ENCODE measurements at places on chromosomes 6 and 20.

- no peak for DNase-seq
These were observed 68.4 kb upstream of the NOX3 start for GRCh38 chr6:155523821-155524651.

DNA sequence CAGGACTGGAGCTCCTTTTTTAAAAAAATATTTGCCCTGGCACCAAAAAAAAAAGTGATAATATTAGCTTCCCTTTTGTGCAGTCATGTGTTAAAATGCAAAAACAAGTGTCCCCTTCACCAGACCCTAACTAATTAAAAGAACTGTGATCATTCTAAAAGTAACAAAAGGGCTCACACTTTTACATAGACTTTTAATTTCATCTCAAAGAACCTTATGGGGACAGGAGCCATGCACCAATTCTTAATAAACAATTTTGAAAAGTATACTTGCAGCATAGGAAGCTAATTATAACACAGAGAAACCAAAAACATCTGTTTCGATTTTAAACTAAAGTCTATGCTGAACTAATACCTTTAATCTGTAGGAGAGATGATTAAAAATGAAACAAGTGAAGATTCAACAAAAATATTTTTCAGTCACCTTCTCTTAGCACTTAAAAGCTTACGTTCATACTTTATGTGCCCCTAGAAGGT, 17.3 kb downstream of the STX7 start:
- DNase-seq, result no peak

GRCh38 chr20:49320460-49320859, 42.6 kb upstream of the ZNFX1 start:
- DNase-seq, result no peak

DNA sequence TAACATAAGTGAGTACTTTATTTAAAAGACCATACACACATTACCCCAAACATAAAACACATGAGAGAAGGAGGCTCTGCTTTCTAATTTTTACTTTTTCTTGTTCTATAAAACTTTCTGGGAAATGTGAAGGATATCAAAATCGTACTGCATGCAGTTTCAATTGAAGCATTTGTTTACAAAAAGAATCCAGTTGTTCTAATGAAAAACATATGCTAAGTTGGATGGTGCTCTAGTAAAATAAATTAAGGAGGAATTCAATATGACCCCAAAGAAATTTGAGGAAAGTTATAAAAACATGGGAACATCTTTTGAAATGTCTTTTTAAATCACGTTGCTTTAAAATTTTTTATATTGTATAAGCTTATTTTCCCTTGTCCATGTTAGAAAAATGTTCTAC, 37.6 kb downstream of the OR2B6 start:
- no peak for DNase-seq

GRCh38 chr20:53652090-53652858, 58.6 kb upstream of the ZNF217 start:
- no peak for DNase-seq

DNA sequence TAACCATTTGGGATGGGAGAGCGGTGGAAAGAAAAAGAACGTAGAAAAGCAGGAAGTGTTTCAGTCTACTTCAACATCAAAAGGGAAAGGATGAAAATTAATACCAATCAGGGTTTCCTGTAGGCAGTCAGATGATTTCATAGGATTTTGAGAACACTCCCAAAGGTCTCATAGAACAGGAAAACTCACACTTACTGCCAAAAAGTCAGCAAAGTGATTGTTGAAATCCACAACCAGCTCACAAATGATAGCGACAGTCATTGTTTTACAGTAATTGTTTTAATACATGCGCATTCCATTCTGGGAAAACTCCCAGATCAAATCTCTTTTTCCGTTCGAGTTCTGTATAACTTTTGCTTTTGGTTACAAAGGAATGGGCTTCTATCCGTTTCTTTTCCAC, 5.3 kb upstream of the CNKSR3 start:
- no peak for DNase-seq

GRCh38 chr20:22381812-22382416, 202.5 kb downstream of the FOXA2 start:
- DNase-seq, result no peak

- DNase-seq, result no peak
These were observed 19.7 kb downstream of the AKIRIN2 start for GRCh38 chr6:87682310-87682709.

DNA sequence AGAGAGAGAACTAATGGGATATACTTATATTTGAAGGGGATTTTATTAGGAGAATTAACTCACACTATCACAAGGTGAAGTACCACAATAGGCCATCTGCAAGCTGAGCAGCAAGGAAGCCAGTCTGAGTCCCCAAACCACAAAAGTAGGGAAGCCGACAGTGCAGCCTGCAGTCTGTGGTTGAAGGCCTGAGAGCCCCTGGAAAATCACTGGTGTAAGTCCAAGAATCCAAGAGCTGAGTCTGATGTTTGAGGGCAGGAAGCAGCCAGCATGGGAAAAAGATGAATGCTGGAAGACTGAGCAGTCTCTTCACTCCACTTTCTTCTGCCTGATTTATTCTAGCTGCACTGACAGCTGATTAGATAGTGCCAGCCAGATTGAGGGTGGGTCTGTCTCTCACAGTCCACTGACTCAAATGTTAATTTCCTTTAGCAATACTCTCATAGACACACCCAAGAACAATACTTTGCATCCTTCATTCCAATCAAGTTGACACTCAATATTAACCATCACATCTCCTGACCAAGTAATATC, 823.9 kb downstream of the PHF3 start:
- DNase-seq, result no peak

DNA sequence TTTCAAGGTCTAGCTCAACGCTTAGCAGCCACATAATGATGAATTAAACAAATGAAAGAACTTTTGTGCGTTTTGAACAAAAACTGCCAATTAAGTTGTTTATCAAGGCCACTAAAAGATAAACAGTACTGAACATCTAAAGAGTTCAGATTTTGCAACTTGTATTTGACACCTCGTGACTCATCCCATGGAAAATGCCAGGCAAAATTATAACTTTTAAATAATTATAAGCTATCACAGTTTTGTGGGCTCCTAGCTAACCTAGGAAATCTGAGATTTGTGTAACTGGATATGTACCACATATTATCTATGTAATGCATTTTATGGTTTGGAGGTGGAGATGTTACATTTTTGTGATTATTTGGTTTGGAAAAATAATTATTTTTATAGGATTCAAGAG, 9.6 kb upstream of the BAG2 start:
- DNase-seq, result no peak

- DNase-seq, result no peak
These were observed 56.6 kb downstream of the HLA-G start for GRCh38 chr6:29884261-29884660.

- DNase-seq, result no peak
These were observed 9.9 kb upstream of the SDCBP2 start for GRCh38 chr20:1338801-1339200.

- no peak for DNase-seq
These were observed 41.3 kb downstream of the PANK2 start for GRCh38 chr20:3930265-3931206.

GRCh38 chr20:58711266-58712051, 18.9 kb downstream of the NPEPL1 start:
- no peak for DNase-seq

- DNase-seq, result no peak
These were observed 334.3 kb downstream of the ZFAND3 start for GRCh38 chr6:38153798-38154345.

GRCh38 chr20:19692685-19693119, 65.4 kb upstream of the RIN2 start:
- DNase-seq, result no peak

- no peak for DNase-seq
These were observed at the start of gene KIF25 for GRCh38 chr6:167997642-167998041. Gene KIF25, plus strand, starts transcription at chr6:167997671. Its CDS starts 31,915 bp downstream, at chr6:168029586.

GRCh38 chr20:35462351-35462750, 7.0 kb downstream of the CEP250 start:
- DNase-seq, result no peak

DNA sequence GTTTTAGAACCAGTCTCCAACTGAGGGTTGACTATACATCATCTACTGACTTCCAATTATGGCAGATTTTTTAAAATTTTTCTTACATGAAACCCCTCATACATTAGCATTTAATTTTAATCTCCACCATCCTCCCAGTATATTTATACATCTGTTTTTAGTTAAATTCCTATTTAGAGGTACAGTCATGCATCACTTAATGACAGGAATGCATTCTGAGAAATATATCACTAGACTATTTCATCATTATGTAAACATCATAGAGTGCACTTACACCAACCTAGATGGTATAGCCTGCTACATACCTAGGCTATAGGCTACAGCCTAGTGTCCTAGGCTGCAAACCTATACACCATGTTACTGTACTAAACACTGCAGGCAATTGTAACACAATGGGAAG, 316.7 kb upstream of the MARCKS start:
- no peak for DNase-seq

DNA sequence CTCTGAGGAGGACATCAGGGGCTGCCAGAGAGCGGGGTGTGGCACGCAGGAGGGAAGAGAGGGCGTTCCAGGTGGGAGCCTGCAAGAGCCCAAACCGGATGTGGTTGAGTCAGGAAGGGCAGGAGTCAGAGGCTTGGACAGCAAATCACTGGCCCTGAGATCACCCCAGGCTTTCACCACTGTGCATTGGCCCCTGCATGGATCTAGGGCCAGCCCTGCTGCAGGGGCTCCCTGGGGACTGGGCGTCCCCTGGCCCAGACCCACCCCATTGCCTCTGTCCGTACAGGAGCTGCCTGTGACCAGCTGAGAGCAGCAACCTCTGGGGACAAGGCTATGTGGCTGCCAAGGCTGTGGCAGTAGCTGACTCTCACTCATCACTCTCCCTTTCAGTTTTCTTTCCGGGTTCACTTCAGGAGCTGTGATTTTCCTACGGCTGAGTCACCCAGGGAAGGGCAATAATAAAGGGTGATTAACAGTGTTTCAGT, 33.9 kb downstream of the KCNK17 start:
- DNase-seq, result no peak

- no peak for DNase-seq
These were observed 188.4 kb downstream of the TRDN start for GRCh38 chr6:123448306-123448884.
